ENCODE measurements at places on chromosomes 3 and 15.
A peak's percentile ranks its signal among the peaks of the same experiment; 100 is the strongest.

DNA sequence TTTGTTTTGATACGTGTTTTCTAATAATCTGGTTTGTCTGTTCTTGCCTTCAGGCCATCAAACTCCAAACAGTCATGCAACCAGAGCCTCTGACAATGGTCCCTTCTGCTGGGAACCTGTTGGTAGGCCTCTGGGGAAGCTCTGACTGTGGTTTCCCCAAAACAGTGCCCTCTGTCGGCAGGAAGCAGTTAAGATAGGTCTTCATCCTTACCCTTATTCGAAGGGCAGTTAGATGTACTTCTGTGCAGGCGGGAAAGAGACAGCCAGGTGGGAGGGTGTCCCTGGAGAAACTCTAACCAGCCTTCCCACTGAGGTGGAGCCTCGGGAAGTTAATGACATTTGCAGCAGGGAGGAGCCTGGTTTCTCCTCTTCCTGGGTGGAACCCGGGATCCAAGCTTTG is 81.6 kb upstream of the CHMP2B start:
- peak; percentile 18 for DNase-seq

- no peak for DNase-seq
Measured at GRCh38 chr3:164459521-164460151, 618.7 kb downstream of the SI start.

DNA sequence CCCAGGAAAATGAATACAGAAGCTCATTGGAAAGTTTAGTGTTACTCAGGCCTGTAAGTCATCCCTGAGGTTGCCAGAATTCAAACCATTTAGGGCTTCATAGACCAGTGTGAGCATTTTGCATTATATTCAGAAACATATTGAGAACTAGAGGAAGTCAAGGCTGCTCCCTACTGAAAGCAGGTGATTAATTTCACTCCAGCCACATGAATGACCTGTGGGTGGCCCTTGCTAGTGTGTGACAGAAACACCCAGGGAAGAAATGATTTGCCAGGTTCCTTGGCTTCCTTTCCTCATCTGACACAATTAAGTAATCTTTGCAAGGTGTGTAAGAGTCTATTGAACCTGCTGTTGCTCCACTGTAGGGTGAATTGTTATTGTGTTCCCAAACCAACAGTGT is 61.8 kb downstream of the GAP43 start:
- no peak for DNase-seq

GRCh38 chr3:25558121-25558520 is 106.6 kb downstream of the TOP2B start:
- DNase-seq: no peak

All from AG08395 (cell line).